CD4-positive, alpha-beta T cell treated with Interleukin-15 for 4 hours (primary cell): ENCODE measurements at places on chromosomes 4 and X.

- DNase-seq: no peak
Measured at GRCh38 chr4:80423553-80424224, 88.2 kb downstream of the CFAP299 start.

DNA sequence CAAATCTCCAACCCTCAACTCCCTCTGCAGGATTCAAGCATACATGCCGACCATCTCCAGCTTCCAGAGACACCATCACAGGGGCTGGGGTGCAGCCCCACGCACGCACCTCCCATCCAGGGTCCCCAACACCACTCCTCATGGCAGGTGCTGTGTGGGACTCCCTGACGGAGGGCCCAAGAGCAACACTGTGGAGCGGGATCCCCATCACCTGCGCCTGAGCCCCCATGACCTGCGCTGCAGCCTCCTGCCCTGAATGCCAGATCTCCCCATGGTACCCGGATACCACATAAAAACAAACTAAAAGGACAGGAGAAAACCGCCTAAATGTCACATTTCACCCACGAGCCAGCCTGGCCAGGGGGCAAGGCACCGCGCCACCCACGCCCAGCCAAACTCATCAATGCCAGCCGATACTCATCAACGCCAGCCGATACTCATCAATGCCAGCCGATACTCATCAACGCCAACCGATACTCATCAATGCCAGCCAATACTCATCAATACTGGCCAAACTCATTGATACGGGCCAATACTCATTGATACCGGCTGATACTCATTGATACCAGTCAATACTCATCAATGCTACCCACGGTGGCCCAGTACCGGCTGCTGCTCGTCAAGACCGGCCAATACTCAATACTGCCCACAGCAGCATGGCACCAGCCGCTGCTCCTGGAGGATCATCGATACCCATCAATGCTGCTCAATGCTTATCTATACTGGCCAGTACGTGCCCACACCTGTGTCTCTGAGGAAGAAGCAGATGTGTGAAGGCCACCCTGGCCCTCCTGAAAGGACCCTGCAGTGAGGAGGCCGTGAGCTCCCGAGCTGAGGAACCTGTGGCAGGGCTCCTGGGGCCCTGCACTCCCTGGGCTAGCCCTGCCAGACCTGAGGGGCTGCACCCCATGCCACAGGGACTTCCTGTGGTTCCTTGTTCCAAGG lies 6.2 kb downstream of the CTBP1 start:
- DNase-seq: no peak

DNA sequence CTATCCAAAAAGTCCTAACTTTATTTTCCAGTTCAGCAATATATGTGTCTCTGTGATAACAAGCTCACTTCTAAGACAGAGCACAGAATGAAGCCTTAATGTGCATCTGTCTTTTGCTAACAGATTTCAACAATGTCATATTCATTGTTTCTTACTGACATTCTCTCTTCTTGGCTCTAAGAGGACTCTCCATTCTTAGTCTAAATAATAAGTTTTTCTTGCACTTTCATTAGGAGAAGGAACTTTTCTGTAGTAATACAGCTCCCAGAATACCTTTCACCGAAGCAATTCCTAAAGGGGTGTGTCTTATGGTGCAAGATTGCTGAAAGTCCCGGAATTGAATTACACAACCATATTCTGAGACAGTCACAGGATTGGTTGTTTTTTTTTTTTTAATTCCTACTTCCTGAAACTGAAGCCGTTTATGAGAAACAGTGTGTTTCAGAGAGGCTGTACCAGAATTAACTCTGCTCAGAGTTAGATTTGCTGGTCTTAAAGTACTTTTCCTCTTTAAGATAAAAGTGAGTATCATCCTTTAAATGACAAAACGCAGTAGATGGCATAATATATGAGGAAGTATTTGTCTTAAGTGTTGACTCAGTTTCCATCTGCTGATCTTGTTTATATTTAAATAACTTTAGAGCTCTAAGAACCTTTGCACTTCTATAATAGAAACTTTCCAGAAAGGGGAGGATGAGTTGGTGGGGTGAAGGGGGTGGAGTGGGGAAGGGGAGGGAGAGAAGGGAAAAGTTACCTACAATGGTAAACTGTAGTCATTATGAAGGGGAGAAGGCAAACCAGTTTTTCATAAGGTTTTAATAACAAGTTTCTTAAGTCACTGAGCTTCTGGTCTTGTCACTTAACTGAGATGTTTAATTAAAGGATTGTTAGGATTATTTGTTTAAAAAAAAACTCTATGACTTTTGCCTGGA lies at the start of gene ALPK1:
Gene ALPK1 (plus strand): TSS at position 421 of the 932 bp plus-strand sequence.
- no peak for DNase-seq

- no peak for DNase-seq
Measured at GRCh38 chr4:33494150-33494549, 2750.2 kb downstream of the ARAP2 start.

DNA sequence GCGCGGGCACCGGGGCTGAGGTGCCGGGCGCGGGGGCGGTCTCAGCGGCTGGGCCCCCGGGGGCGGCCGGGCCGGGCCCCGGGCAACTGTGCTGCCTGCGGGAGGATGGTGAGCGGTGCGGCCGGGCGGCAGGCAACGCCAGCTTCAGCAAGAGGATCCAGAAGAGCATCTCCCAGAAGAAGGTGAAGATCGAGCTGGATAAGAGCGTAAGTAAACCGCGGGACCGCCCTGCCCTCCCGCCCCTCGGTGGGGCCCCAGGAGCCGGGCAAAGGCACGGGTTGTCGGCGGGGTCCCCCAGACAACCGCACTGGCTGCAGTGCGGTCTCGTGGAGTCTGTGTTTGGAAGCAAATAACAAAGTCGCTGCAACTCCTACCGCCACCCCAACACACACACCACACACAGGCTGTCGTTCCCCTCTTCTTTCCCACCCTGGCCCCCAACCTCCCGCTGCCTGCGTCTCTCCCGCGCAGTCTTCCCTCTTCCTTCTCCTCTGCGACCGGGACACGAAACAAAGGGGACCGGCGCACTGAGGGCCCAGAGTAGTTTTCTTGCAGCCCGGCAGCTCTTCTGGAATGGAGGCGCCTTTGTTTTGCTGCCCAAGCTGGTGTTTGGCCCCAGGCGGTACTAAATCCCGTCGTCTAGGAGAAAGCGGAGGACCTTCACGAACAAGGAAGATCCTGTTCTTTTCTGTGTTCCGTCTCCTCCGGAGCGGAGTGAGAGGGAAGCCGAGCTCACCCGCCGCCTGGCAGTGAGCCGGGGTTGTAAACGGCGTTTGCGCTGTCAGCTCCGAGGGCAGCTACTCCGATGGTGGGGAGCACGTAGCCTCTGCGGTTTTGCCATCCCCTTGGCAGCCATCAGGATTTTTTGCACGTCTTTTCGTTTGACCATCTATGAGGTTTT lies 788 bp downstream of the SAP30 start:
- peak; percentile 21 for DNase-seq

DNA sequence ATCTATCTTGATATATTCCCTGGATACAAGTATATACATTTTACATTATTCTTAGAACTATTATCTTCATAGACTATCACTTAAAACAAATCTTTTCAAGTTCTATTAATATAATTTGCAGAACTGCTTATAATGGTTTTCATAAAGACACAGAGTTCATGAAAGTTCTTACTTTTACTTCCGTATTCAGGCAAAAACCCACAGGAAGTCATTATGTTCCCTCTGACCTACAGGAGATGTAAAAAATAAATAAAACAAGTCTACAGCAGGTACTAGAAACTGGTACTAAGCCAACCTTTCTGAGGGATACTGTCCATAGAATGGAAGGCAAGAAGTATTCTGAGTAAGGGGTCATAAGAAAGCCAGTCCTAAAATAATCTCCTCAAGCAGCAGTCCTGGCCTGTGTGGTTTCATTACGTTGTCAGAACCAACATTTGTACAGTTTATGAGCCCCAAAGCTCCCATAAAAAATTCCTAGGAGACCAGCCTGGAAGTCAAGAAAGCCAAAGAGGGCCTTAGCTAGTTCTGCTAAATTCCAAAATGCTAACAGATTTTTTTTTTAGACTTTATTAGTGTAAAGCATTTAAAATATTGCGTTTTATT lies 68.6 kb downstream of the CAMK2D start:
- DNase-seq: peak; percentile 19

- DNase-seq: no peak
Measured at GRCh38 chr4:164358400-164358799, 395.5 kb upstream of the SMIM31 start.

- DNase-seq: no peak
Measured at GRCh38 chr4:67810011-67810410, 55.8 kb upstream of the GNRHR start.

GRCh38 chr4:148834804-148835631 lies 392.8 kb upstream of the NR3C2 start:
- DNase-seq: no peak

GRCh38 chr4:151389311-151389710 lies 19.7 kb upstream of the FHIP1A start:
- no peak for DNase-seq

- DNase-seq: no peak
Measured at GRCh38 chr4:94302191-94302590, 40.4 kb downstream of the HPGDS start.

GRCh38 chrX:40108162-40108958 lies 10.6 kb upstream of the BCOR start:
- no peak for DNase-seq

- no peak for DNase-seq
Measured at GRCh38 chr4:96524311-96524875, 684.5 kb downstream of the PDHA2 start.

DNA sequence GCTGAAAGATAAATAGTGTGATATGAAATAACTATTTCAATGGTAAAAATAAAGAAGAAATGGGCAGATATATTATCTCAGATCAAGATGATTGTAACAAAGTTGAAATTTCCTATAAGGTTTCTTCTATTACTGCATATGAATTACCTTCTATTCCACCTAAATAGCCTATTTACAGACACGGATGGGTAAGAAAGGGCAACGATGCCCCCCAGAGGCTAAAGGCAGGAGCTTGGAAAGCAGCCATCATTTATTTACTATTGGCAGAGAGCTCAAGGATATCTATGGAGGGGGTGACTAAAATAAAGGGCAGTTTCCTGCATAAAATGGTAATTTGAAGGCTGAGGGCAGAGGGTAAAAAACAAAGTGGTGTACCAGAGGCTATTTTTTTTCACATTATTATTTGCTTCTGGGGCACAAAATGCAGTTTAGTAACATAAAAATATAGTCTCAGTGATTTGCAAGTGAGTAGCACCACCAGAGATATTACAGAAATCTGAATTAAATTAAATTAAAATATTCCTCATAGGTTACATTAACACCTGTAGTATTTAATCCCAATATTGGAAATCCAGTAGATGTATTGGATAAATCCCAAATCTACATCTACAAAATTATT lies 123.1 kb downstream of the BTC start:
- DNase-seq: peak; percentile 46

DNA sequence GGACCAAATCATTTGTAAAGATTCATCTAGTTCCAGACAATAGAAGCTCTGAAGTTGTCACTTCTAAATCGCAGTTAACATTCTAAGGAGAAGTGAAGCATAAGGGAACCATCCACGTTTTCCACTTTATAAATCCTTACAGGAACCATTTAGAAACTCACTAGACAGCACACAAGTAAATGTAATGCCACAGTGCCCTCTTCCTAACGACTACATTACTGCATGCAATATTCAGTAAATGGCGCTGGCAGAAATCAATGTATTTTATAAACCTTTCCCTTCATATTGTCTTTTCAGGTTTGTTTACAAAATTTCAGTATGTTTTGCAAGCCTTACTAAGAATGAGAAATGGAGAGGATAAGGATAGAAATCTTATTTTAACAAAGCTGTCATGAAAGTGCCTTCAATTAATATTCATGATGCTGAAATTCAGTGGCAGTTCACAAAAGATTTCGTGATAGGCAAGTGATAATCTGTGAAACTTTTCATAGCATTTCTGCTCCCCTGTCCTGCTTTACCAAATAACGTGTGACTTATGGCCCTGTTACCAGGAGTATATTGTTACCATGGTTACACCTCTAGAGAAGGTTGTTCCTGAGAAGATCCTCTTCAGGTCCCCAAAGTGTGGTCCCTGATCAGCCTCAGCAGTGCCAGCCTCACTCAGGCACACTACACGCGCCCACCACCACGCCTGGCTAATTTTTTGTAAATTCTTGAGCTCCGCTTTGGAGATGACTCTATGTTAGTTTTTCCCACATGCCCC lies 54.2 kb downstream of the TMA16 start:
- peak; percentile 58 for DNase-seq

GRCh38 chr4:40559585-40560465 lies 69.8 kb downstream of the RBM47 start:
- DNase-seq: no peak

GRCh38 chr4:150082241-150082640 lies 4.0 kb downstream of the DCLK2 start:
- no peak for DNase-seq

DNA sequence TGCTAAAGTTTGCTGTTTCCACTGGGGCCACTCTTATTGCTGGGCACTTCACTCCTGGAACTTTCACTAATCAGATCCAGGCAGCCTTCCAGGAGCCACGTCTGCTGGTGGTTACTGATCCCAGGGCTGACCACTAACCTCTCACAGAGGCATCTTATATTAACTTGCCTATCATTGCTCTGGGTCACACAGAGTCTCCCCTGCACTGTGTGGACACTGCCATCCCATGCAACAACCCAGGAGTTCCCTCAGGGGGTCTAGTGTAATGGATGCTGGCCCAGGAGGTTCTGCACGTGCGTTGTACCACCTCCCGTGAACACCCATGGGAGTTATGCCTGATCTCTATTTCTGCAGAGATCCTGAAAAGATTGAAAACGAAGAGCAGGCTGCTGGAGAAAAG lies 41.8 kb upstream of the IQSEC2 start:
- no peak for DNase-seq

- DNase-seq: no peak
Measured at GRCh38 chr4:83561381-83561780, 25.5 kb downstream of the GPAT3 start.

DNA sequence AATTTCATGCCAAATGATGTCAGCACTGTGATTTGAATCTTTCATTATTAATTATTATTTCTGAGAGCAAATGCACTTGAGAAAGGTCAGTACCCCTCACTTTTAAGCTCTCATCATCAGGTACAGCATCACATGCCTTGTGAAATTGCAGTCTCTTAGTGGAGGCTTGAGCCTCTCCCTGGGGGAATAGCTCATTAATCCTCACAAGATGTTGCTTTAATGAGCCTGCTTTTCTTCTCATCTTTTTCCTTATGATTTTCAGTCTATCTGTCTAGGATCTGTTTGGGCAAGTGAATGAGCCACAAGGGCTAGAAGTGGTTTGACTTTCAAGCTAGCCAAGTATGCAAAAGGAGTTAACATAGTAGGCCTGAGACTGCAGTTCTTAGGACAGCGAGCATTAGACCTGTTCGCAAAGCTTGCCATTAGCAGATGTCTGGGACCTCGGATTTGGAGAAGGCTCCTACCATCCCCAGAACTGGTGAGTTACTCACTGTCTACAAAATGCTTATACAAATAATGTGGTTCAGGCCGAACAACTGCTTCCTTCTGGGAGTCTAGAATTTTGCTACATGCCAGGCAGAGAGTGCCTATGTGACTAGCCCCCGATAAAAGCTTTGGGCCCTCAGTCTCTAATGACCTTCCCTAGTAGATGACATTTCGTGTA lies 174.5 kb downstream of the IL15 start:
- no peak for DNase-seq

GRCh38 chrX:155544881-155545280 lies 67.9 kb downstream of the TMLHE start:
- no peak for DNase-seq

- no peak for DNase-seq
Measured at GRCh38 chr4:76733068-76733771, 164.7 kb downstream of the SOWAHB start.

GRCh38 chrX:802846-803245 lies 172.3 kb downstream of the SHOX start:
- DNase-seq: no peak

GRCh38 chr4:150385606-150386005 lies 196.3 kb upstream of the MAB21L2 start:
- DNase-seq: no peak
